ENCODE measurements at places on chromosomes 1 and 21. TPM values are rescaled to one million over a fixed set of nuclear protein-coding genes. Genes with fewer than 3 reads are reported as not detected.
A peak's percentile ranks its signal among the peaks of the same experiment; 100 is the strongest.

- DNase-seq = no peak
Observed at GRCh38 chr1:183138301-183138700, 47.8 kb upstream of the LAMC2 start.

DNA sequence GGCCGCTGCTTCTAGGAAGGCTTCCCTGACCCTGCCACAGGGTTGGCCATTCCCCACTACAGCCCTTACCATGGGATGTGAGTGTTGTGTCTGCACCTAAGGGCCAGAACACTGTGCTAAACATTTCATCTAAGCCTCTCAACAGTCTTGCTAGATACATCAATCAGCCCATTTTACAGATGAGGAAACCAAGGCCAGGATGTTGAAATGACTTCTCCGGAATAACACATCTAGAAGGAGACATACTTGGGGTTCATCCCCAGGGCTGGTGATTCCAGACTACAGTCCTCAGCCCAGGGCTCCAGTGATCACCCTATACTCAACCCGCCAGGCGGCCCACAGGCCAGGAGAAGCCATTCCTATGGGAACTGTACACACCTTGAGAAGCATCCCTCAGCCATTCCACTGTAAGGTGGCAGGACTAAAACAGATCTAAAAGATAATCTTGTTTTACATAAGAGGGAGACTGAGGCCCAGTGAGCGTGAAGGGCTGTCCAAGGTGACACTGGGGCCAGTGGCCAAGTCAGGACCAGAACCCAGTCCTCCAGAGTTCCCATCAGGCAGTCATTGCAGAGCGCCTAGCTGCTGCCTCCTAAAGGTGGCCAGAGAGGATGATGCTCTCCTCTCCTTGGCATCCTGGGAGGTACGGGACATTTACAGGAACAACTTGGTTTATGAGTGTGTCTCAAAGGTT lies 119.5 kb downstream of the GLIS1 start:
- DNase-seq = no peak

GRCh38 chr1:115911294-115911693 lies 65.0 kb upstream of the SLC22A15 start:
- peak; percentile 12 for DNase-seq

DNA sequence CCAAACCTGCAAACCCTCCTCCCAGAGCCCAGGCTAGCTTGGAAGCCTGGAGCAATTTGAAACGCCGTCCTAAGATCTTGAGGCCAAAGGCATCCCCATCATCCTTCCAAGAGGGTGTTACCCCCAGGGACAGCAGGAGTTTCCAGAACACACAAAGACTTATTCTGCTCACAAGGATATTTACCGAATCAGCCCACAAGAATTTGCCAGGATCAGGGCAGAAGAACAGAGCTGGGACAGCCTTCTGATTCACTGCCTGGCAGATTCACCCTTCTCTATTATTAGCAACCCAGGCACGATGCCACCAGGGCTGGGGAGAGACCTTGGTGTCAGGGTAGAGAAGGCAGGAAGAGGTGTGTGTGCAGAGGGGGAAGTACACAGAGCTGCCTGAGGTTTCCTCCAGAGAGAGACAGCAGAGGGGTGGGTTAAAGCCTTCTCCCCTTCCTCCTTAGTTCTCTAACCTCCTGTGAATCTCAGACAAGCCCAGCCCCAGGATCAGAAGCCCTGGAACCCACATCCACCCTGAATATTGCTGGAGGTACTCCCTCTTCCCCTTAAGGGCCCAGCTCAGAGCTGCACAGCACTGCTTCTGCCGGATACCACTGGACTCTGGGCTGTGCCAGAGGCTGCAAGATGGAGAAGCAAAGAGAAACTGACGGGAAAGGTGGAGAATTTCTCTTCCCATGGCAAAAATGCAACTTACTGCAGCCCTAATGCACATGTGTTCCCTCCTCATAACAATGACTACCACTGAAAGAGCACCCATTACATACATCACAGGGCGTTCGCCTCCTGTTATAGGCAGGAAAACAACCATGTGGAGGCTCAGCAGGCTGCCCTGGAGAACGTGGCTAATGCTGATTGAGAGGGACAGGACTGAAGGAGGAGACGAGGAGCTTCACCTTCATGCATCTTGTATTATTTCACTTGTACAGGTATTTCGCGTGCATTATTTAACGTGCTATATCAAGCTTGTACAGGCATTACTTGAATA lies 61.8 kb downstream of the ITPKB start:
- DNase-seq = no peak

DNA sequence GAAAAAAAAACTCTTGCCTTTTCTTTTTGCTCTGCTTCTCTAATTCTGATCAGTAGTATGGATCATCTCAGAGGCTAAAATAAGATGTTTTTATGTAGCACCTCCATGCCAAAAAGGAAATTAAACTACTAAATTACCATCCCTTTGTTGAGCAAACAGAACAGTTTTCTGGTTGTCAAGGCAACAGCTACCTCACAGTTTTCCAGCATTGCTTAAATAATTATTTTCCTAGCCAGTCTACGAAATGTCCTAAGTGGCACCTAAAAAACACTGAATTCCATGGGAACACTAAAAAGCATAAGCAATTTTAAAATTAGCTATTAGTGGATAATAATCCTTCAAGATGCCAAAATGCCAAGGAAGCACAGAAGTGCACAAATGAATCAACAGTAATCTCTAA lies 61.7 kb downstream of the ARID4B start:
- no peak for DNase-seq

VCAM1 gene
- total RNA-seq = not detected

GRCh38 chr1:117653732-117654492 lies 48.1 kb downstream of the TENT5C start:
- DNase-seq = no peak

MAP1LC3C gene
- total RNA-seq = not detected

GRCh38 chr1:204600968-204601367 lies 84.6 kb downstream of the LRRN2 start:
- no peak for DNase-seq

DNA sequence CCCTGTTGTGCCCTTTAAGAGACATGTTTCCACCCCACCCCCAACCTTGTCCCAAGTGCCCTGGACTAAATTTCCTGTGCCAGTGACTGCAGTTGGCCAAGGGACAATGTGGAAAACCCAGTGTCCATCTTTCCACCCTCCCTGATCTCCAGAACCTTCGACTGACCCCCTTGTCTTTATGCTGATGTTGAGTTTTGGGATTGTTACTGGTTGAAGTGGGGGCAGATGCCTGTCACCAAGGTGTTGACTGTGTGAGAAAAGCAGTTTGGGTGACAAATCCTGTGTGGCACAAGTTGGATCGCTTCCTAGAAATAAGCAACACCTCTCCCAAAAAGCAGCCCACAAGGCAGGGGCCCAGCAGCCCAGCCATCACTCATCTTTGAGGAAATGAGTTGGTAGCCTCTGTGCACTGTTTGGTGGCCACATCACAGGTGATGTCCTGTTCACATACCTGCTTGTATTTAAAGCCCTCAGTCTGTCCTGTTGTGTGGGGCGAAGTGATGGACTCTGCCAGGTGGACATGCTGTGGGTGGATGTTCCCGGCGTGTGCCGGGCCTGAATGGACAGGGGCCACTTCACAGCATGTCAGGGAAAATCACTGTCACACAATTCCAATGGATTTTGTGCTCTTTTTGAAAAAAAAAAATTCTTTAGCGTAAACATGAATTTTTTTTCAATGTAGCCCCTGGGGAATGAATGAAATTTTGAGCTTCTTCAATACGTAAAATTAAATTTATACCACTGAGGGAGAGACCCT lies 6.6 kb upstream of the MIIP start:
- DNase-seq = no peak

DNA sequence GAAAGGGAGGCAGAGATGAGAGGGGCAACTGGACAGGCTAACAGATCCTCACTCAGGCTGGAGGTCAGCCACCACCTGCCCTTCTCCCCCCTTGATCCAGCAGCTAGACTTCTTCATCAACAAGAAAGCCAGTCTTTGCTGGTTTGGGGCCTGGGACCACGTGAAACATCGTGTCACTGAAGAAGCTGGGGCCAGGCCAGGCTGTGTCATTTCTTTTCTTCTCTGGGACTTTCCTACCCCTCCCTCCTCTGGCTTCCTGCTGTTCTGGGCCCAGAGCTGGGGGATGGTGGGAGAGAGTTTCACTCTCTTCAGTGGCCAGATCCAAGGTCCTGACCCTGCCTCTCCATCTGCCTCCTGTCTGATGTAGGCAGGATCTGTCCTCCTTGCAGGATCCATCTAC lies 18.1 kb upstream of the SLC26A9 start:
- DNase-seq = no peak

TRMT13 gene
- 5.8 TPM for total RNA-seq

DNA sequence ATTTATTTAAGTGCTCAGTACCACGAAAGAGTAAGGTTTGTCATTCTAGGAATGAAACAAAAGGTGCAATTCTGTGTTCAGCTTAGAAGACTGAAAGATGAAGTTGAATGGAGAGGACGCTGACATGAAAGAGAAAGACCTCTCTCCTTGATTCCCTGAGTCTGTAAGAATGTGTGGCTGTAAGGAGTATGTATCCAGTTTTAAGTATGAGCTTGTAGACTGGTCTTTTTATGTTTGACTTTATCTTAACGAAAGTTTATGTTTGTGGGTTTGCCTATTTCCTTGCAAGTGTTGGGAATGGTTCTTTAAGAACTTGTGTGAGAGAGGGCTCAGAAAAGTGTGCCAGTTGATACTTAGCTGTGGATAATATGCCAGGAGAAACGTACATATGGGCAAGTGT lies 1.4 kb downstream of the CHD1L start:
- DNase-seq = peak; percentile 35

SHE gene
- total RNA-seq = not detected

DNA sequence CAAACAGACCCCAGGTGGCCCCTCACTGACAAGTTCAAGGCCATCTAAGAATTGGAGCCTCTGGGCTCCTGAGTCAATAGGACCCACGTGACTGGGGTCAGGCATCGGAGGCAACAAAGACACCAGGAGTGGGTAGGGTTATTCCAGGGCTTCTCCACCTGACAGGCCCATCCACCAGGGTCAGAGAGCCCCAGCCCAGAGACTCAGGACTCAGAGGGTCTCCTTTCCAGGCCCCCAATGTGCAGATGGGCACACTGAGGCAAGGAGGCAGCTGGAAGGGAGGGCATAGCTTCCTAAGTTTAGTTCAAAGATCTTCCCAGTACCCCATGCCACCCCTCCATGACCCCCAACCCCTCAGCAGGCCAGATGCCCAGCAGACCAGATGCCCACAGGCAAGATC lies 388.6 kb downstream of the MATN1 start:
- DNase-seq = no peak

GRCh38 chr1:196372896-196373536 lies 235.2 kb downstream of the KCNT2 start:
- peak; percentile 70 for DNase-seq

GRCh38 chr1:109661391-109661790 lies 5.5 kb downstream of the GSTM4 start:
- no peak for DNase-seq

Data from HT-29 (cell line).